Activated naive CD8-positive, alpha-beta T cell treated with anti-CD3 and anti-CD28 coated beads for 36 hours (primary cell): ENCODE measurements at places on chromosomes 6 and 20.

GRCh38 chr6:141969201-141969600 lies 163.5 kb upstream of the GJE1 start:
- DNase-seq: no peak

- DNase-seq: no peak
Observed at GRCh38 chr20:53422039-53422438, 171.6 kb downstream of the ZNF217 start.

GRCh38 chr6:7978736-7979135 lies 68.1 kb upstream of the TXNDC5 start:
- DNase-seq: no peak

GRCh38 chr20:16263582-16263981 lies 309.7 kb downstream of the KIF16B start:
- no peak for DNase-seq

DNA sequence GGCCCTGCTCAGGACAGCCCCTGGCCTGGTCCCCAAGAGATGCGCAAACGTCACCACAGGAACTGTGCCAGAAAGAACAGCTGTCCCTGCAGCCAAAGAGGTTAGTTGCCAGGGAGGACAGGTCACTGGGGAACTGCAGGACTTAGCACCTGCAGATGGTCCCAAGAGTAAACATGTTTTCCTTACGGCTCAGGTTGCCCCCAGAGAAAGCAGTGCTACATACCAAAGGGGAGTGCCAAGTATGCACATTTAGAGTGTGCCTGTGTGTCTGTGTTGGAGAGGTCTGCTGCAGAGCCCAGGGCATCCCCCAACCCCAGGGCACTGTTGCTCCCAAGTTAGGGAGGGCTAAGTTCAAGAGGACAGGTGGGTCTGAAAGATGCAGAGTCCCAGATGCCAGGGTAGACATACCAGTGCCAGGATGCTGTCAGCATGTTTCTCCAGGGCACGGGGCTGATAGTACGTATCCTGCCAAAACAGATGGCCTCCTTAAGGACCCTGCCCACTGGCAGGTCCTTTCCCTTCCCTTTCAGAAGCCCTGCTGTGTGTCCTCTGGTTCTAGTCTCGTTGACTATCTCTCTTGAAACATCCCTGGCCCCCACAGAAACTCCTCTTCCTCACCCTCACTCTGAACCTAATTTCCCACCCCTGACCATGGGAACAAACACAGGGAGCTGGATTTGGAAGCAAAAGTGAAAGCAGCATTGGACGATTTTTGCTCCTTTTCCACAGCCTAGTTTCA lies 1.3 kb downstream of the ABHD16A start:
- no peak for DNase-seq

- DNase-seq: peak; percentile 65
Observed at GRCh38 chr20:44683263-44684046, 31.7 kb upstream of the CCN5 start.

- DNase-seq: no peak
Observed at GRCh38 chr20:36331209-36331608, 25.1 kb downstream of the DLGAP4 start.

GRCh38 chr20:31684153-31685015 lies 38.3 kb downstream of the BCL2L1 start:
- no peak for DNase-seq

DNA sequence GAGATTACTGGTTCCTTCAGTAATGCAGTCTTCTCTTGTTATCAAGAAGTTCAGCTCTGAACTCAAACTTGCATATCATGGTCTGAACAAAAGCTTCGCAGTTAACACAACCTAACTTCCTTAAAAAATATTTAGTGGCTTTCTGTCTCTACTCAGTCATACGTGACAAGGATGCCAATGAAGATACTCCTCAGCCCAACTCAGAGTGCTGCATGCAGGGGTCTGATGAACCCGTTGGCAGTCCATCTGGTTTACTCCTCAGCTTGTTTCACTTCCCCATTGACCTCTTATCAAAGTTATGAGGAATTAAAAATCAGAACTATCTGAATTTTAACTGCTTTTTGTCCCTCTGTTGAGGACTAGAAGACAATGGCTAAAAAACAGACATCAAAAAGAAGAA lies 56.6 kb upstream of the RIN2 start:
- no peak for DNase-seq

- DNase-seq: peak; percentile 48
Observed at GRCh38 chr6:149840345-149841075, 23.6 kb downstream of the LRP11 start.

GRCh38 chr6:145073811-145074210 lies 661.5 kb downstream of the EPM2A start:
- DNase-seq: no peak

DNA sequence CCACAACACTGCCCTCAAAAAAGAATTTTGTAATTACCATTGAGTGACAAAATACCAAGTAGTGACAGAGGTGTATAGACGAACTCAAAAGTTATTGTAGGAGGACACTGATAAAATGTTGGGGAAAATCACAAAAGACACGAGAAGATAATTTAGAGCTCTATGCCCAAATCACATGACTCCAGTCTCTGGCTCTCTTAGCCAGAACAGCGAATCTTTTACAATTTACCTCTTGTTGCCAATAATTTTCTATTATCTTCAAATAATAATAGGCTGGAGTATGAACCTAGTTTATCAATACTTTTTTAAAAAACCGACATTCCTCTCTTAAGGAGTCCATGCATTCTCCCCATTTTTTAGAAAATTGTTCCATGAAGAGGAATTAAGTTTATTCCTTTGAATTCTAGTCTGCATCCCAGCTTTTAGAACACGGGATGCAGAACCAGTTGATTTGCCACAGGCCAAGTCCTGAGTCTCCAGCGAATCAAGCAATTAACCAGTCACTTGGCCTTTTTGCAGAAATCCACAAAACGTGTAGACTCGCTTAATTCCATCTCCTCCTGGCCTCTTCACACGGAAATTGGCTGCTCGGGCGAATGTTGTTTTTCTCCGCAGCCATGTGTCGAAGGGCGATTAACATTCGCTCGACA lies 507 bp upstream of the RIPPLY2 start:
- DNase-seq: no peak

- no peak for DNase-seq
Observed at GRCh38 chr20:62227591-62227976, 7.5 kb upstream of the HRH3 start.

- no peak for DNase-seq
Observed at GRCh38 chr6:161584051-161584450, 310.2 kb upstream of the AGPAT4 start.

GRCh38 chr20:845226-845868 lies 11.8 kb downstream of the FAM110A start:
- peak; percentile 15 for DNase-seq

GRCh38 chr6:147126618-147127022 lies 77.6 kb upstream of the STXBP5 start:
- no peak for DNase-seq

DNA sequence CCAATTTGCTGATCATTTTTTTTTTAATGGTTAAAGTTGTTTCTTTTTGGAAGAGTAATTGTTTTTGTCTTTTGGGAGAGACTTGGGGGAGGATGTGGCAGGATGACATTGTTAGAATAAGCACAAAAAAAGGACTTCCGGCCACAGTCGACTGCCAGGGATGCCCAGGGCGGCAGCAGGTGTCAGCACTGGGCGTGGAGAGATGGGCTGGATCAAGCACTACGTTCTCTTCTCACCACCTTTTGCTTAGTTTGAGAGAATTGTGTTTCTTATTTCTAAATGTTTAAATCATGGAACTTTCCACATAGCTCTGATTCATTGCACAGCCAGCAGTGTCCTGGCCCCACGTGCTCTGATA lies 104.6 kb upstream of the FRMD1 start:
- no peak for DNase-seq

DNA sequence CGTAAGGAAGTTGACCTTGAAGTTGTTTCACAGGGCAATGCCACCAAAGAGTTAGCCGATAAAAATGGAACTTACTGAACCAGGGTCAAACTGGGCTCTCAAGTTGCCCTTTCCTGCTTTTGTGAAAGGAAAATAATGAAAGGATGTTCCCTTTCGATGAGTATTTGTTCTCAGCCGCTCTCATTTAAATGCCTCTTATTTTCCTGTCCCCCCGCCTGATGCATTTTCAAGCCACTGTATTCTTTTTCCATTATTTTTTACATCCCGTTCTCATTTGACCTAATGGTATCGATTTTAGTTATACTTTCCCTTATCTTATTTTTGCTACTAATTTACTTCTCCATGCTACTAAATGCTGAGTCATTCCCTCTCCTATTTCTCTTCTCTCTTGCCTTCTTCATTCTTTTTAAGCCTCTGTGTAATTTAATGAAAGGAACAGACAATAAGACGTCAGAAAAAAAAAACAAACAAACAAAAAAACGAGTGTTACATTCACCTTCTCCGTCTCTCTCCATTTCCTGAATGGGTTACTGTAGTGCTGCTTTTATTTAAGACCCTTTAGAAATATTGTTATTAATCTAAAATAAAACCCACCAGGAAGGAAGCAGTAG lies 655 bp upstream of the NDUFAF4 start:
- no peak for DNase-seq

DNA sequence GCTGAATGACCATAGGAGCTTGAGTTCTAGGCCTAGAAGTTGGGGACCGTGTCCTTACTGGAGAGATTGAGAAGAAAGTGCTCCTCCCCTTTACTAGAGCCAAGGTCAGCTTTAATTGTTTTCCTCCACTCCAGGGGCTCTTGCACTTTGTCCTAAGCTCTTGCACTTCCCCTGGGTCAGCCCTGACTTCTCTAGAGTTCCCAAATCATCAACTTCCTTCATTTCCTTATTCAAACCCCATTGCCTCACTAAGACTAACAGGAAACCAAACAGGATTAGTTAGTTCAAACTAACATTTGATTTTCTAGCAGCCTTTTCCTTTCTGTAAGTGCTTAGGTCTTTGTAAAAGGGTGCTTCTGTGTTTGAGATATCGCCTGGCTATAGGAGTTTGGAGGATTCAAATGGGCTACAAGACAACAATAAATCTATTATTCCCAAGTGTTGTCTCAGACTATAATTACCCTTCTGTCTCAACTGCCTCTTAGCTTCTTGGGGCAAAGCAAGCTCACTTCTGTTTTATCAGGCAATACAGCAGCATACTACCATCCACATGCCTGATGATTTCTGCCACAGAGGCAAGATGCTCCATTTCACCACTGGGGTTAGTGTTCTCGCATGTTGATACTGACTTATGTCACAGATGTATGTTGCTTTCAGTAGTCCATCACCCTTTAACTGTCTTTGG lies 12.8 kb upstream of the DTNBP1 start:
- no peak for DNase-seq

GRCh38 chr6:109897025-109897424 lies 81.1 kb upstream of the GPR6 start:
- DNase-seq: no peak

GRCh38 chr6:129188306-129188705 lies 305.4 kb downstream of the LAMA2 start:
- DNase-seq: no peak

GRCh38 chr6:138849791-138850190 lies 53.9 kb downstream of the ECT2L start:
- no peak for DNase-seq

DNA sequence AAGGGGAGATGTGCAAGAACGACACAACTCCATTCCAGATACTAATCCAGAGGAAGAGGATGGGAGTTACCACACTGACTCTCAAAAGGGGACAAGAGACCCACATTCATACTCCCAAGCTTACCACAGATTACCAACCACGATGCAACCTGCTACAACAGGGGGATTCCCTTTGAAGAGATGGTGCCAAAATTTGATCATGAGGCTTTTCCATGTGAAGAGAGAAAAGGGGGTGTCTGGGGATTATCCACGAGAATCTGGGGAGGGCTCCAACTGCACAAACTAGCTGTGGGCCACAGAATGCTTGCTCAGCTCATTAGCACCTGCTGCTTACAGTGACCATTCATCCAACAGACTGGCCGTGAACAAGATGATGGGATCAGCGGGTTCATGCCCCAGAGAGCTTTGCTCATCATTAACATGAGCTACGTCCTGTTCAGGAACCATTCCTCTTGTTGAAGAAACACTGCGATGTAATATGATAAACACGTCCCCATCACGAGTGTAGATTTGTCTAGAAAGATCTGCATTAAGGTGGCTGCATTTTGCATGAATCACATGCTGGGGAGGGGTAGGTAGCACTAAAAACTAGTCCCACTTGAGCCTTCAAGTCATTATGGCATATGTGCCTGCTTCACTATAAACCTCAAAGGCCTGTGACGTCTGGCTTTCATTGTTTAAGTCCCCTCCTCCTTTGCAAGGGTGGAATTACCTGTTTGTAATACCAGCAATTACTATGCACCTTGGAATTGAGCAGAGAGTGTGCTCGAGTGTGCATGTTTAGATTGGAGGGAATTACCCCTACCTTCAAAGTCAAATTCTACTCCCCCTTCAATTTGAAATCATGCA lies 4.0 kb downstream of the PLAGL2 start:
- no peak for DNase-seq

DNA sequence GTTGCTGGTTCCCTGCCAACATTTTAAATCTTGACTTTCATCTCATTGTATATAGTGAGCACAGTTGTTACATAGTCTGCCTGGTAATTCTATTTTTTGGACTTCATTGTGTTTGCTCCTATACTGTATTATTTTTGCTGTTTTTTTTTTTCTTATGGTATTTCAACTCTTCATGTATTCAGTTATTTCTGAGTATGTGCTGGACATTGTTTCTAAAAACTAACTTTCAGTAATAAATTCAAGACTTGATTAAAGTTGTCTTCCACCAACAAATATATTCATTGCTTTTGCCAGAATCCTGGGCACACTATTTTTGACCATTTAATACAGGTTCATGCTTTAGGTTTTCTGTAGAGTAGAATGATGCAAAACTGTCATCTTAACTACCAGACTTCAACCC lies 698.3 kb downstream of the MAFB start:
- no peak for DNase-seq

- peak; percentile 67 for DNase-seq
Observed at GRCh38 chr6:168370310-168370991, 50.9 kb upstream of the DACT2 start.

DNA sequence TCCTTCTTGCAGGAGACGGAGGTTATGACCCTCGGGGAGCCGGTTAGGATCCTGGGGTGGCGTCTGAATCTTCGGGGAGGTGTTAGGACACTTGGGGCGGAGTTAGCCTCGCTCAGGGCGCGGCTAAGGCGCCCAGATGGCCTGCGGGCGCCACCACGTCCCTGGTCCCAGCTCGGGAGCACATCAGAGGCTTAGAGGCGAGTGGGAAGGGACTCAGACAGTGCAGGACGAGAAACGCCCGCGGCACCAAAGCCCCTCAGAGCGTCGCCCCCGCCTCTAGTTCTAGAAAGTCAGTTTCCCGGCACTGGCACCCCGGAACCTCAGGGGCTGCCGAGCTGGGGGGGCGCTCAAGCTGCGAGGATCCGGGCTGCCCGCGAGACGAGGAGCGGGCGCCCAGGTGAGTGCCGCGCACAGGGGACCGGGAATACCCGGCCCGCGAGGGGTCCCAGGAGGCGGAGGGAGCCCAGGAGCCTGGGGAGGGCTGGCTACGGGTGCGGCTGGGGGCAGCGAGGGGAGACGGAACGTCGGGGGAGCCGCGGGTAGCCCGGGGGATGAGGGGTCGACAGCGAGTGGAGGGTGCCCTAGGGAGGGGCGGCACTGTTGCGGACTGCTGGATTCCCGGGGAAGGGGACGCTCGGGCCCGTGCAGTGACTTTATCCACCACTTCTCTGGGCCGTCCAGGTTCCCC lies at the start of gene HCK:
HCK (plus strand) TSS at position 153 of the 688 bp plus-strand sequence.
- no peak for DNase-seq

- DNase-seq: no peak
Observed at GRCh38 chr20:15706719-15707118, 866.5 kb downstream of the KIF16B start.

- peak; percentile 43 for DNase-seq
Observed at GRCh38 chr20:19583532-19584175, 174.4 kb upstream of the RIN2 start.

- no peak for DNase-seq
Observed at GRCh38 chr20:48807586-48808381, 20.0 kb downstream of the PREX1 start.
